Bladder microvascular endothelial cell (primary cell): ENCODE measurements at places on chromosomes 2 and 18. TPM values are rescaled to one million over a fixed set of nuclear protein-coding genes. Genes with fewer than 3 reads are reported as not detected.

The C2orf80 gene
- not detected in 2 replicates for total RNA-seq

The GNLY gene
- total RNA-seq, result not detected in 2 replicates

The LIMS4 gene
- 14.7 and 42.7 TPM in 2 replicates for total RNA-seq

The APCDD1 gene
- total RNA-seq, result not detected in 2 replicates

The APOB gene
- total RNA-seq, result under 0.01 and 0.57 TPM in 2 replicates

The ACTR3 gene
- 107 and 384 TPM in 2 replicates for total RNA-seq

The GDF7 gene
- 0.16 and 162 TPM in 2 replicates for total RNA-seq

The NPHP1 gene
- 1.9 and 2.5 TPM in 2 replicates for total RNA-seq

The LGALSL gene
- total RNA-seq, result 2.9 and 4.3 TPM in 2 replicates

The RTKN gene
- 3.2 and 30.9 TPM in 2 replicates for total RNA-seq

The UGT1A3 gene
- total RNA-seq, result not detected in 2 replicates

The UNC80 gene
- total RNA-seq, result 0.13 TPM in 1 of 2 replicates, not detected in the other

The CLHC1 gene
- 2.4 and 7.7 TPM in 2 replicates for total RNA-seq

The SERPINB12 gene
- total RNA-seq, result not detected in 2 replicates

The PCARE gene
- total RNA-seq, result not detected in 2 replicates

The MBP gene
- total RNA-seq, result 0.97 and 3.8 TPM in 2 replicates

The TRIM43 gene
- total RNA-seq, result not detected in 2 replicates

The DLX2 gene
- total RNA-seq, result 0.06 TPM in 1 of 2 replicates, not detected in the other

The PID1 gene
- total RNA-seq, result 0.16 and 0.76 TPM in 2 replicates

The LYPD6B gene
- total RNA-seq, result not detected in 2 replicates

The BMP10 gene
- not detected in 2 replicates for total RNA-seq

The PSMA8 gene
- total RNA-seq, result not detected in 2 replicates

The AGXT gene
- total RNA-seq, result under 0.01 TPM in 1 of 2 replicates, not detected in the other

The PREB gene
- total RNA-seq, result 23.2 and 61.4 TPM in 2 replicates
